ENCODE measurements at places on chromosomes 2 and 18.

- no peak for DNase-seq
Observed at GRCh38 chr2:3467654-3468053, 51.7 kb downstream of the ADI1 start.

DNA sequence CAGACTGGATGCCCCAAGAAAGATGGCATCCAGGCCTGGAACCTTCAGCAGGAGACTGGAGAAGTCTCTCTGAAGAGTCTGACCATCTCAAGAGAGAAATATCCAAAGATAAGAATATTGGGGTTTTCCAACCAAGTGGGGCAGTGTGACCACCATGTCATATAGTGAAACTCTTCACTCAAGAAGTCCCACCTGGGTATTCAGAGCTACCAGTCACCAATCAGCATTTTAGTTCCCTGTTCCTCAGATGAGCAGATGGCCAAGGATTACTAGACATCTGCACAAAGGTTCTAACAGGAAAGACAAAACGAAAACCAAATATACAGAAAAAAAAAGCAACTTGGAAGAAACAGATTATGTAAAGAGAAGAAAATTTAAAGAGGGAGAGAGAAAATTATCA is 38.5 kb upstream of the CXCR4 start:
- DNase-seq, result no peak

GRCh38 chr18:42268186-42268725 is 313.2 kb downstream of the PIK3C3 start:
- DNase-seq, result no peak

- no peak for DNase-seq
Observed at GRCh38 chr2:173150963-173151362, 75.3 kb downstream of the MAP3K20 start.

DNA sequence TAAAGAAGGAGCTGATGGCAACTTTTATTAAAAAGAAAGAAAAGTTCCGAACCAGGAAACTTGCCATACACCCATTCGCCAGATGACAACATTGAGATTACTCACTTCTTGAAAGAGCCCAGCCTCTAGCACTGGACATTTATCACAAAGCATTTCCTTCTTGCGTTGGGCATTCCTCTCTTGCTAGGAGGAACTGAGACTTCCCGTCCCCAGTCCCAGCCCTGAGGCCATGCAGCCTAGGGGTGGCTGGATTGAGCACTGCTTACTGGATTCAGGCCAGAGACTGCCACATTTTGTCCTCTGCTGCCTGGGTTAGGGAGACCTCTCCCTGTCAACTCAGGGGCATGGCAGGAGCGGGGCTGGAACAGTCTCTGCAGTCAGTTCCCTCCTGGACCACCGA is 80.1 kb downstream of the SDC1 start:
- no peak for DNase-seq

DNA sequence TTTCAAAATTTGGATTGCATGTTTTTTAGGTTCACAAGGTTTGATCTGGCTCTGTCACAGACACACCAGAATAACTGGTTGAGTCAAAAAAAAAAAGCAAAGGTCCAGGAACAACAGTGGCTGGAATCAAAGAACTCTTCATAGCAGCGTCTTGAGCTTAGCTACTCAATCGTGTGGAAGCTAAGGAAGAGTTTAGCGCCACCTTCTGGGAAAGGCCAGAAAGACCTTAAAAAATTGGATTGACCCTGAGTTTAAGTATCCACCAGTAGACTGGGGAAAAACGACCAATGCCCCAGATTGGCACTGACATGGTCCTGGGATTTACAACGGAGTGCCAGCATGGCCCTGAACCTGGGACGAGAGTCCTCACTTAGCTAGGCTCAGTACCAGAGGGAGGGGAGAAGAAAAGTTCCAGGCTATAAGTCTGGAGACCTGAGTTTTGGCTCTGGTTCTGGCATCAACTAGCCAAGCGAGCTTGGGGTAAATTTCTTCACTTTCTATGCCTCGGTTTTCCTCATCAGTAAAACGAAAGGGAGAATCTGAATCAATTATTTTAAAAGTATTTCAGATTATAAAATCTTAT is 71.1 kb upstream of the TFCP2L1 start:
- DNase-seq, result peak; percentile 77

- no peak for DNase-seq
Observed at GRCh38 chr18:46575851-46576250, 81.2 kb downstream of the LOXHD1 start.

- no peak for DNase-seq
Observed at GRCh38 chr2:163701399-163702195, 34.2 kb downstream of the FIGN start.

DNA sequence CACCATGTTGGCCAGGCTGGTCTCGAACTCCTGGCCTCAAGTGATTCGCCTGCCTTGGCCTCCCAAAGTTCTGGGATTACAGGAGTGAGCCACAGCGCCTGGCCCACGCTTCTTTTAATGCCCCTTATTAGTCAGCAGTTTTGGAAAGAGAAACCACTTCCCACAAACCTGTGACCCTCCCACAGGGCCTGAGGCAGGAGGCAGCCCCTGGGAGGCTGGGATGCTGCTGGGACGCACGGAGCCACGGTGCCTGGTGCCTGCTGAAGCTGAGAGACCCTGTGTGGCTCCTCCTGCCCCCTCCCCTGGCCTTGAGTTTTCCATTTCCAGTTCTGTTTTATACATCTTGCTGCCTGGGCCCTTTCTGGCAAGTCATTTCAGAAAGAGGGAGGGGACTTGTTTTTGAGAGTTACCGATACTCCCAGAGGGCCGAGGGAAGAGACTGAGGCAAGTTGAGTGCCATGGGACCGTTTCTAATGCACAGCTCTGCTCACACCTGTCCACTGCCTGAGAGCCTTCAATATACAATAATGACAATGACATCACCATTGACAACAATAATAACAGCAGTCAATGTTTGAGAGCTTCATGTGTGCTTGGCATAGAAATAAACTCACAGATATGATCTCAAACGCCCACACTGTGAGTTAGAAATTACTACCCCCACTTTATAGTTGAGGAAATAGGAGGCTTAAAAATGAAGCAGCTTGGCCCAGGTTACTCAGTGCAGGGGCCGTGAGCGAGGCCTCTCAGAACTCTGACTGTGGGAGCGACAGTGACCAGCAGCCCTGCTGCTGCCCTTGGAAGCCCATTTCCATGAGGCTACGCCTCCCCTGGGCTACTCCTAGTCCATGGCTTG is 78.1 kb upstream of the YWHAQ start:
- DNase-seq, result no peak

DNA sequence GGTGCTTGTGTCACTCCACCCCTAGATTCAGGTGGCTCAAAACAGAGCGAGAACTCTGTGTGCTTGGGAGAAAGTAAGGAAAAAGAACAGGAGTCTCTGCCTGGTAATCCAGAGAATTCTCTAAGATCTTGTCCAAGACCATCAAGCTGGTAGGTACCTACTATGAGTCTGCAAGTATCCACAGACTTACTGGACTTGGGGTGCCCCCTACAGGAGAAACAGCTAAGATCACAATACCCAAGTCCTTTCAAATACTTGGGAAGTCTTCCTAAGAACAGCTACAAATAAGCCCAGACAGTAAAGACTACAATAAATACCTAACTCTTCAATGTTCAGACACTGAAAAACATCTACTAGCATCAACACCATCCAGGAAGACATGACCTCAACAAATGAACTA is 1143.6 kb upstream of the ACVR2A start:
- DNase-seq, result peak; percentile 45

DNA sequence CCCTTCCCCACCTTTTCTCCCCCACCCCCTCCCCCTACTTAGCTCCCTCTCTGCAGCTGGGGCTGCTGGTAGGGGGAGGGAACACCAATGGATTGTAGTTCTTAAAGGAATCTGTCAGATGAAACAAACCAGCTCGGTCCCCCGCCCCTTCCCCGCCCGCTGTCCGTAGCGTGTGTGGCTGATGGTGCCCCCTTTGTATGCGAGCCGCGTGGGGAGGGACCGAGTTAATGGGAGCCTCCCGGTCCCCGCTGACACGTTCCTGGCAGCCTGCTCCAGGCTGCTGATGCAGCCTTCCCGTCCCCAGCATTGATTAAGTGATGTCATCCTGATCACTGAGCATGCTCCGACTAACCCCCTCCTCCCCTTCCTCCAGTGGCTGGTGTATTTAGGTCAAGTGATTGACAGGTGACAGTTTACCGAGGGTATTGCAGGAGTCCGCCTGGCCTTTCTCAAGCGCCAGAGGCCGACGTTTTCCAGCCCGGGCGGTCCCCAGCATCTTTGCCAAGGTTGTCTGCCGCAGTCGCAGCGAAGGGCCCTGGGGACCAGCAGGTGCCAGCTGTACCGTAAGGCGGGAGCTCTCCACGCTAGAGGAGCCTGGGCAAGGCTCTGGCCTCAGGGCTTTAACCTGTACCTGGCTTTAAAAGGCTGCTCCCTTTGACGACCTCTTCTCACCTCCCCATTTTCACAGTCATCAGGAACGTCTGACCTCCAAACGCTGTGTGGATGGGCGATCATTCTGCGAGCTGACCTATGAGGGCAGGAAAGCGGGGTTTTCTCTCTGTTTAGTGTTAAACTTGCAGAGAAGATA is 1.8 kb downstream of the KIF5C start:
- DNase-seq, result no peak

DNA sequence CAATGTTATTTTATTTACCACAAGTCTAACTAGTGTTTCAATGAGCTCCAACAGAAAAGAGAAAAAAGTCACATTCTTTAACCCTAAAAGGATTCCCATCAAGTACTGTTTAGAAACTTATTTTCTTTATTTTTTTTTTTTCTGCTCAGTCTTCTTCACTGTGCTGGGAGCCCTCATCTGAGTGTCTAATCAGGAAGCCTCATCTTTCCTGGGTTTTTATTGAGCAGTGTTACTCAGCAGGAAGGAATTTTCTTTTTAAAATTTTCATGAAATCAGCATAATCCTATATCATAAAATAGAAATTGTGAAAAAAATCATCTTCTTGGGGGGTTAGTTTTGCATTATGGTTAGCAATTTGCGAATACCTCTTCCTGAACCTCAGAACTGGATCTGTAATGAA is 453.8 kb downstream of the CDH2 start:
- DNase-seq, result no peak

- no peak for DNase-seq
Observed at GRCh38 chr2:164764996-164765395, 76.6 kb downstream of the COBLL1 start.

GRCh38 chr2:111667001-111667400 is 217.0 kb downstream of the ANAPC1 start:
- DNase-seq, result no peak

- DNase-seq, result peak; percentile 97
Observed at GRCh38 chr2:240584486-240585031, 2.0 kb upstream of the CAPN10 start.

- no peak for DNase-seq
Observed at GRCh38 chr2:217955881-217956493, 46.8 kb downstream of the TNS1 start.

DNA sequence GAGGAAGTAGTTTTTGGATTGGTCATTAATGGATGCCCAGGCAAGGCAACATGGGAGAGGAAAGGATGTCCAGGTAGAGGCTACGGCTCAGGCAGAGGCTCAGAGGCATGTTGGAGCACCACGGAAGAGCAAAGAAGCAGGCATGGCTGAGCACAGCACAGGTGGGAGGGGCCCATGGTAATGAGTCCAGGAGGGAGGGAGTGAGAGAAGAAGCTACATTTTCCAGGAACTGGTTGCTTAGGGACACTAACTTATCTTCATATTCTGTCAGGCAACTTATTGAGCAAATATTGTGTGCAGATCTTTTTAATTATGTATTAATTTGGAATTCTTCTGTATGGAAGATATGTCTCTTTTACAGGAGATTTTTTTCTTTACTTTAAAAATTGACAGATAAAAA is 42.2 kb downstream of the ARHGEF4 start:
- DNase-seq, result no peak

DNA sequence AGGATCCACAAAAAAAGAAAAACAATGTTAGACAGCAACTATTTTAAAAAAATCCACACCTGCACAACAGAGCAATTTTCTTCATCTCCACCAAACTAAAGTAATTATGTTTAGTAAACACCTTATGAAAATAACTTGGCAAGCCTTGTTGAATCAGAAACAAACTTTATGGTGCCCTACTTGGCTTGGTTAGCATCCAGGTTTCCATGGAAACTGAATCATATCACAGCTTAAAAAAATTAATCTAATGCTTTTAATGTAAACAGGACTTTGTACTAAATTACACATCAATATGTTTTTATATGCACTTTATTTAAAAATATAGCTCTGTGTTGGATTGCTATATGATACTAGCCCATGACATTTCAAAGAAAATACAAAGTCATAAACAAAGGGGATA is 1882.4 kb downstream of the SUCLG1 start:
- no peak for DNase-seq

- no peak for DNase-seq
Observed at GRCh38 chr18:77300579-77300978, 50.9 kb downstream of the GALR1 start.

GRCh38 chr18:69936191-69936558 is 11.5 kb downstream of the CD226 start:
- no peak for DNase-seq

DNA sequence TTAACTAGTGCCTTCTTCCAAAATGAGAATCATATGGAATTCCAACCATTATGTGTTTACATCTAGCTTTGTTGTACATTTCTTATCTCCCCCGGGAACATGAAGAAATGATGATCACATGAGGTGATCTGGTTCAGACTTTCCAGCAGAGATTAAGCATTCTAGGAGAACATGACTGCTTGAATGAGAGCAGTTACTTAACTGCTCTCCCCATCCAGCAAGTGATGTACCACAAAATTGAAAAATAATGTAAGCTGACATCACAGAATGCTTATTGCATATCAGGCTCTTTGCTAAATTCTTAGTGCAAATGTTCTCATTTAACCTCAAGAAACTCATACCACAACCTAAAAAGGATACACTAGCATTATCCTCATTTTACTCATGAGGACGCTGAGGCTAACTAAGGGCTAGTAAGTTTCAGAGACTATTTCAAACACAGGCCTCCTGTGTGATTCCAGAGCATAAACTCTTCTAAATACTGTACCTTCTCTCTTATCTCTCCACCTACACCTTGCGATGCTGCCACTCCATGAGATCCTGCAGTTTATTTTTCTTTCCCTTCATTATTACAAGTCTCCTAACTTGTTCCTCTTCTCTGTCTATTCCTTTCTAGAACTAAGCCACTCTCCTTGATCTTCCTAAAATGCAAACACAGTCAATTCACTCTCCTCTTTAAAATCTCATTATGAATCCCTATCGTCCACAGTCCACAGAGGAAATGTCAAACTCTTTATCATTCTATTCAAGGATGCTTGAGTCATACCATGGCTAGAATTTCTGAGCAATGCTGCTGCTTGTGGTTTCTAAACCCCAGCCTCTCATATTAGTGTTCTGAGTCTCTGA is 1224.8 kb upstream of the ZEB2 start:
- DNase-seq, result no peak
